Sigmoid colon (tissue), 7 donors: ENCODE measurements at places on chromosomes 3 and 15.

GRCh38 chr15:53114960-53115359 is 324.8 kb upstream of the ONECUT1 start:
- DNase-seq, result no peak
- no peak overlapping the region for H3K27ac ChIP-seq
- H3K36me3 ChIP-seq, result no peaks in the 10 kb centered on the region
- no peak overlapping the region for H3K4me3 ChIP-seq
- H3K27me3 ChIP-seq, result no peaks in the 10 kb centered on the region

DNA sequence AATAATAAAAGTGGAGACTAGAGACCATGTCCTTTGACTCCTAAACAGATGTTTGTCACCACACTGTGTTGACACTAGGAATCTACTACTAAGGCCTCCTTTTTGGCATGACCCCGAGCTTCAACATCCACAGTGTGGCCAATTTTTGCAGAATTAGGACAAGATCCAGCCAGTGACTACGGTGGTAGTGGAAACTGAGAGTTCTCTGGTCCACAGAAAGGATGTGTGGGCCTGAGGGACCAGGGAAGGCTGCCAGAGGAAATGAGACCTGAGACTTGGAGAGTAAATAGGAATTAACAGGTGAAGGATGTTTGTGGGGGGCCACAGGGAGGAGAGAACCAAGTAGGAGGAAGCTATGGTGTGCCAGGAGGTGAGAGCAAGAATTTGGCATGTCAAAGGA is 122.7 kb downstream of the CHCHD6 start:
- H3K4me3 ChIP-seq, result no peak overlapping the region
- no peaks in the 10 kb centered on the region for H3K36me3 ChIP-seq
- DNase-seq, result no peak
- no peak overlapping the region for H3K27ac ChIP-seq
- H3K4me1 ChIP-seq, result no peaks in the 10 kb centered on the region
- no peaks in the 10 kb centered on the region for H3K27me3 ChIP-seq

DNA sequence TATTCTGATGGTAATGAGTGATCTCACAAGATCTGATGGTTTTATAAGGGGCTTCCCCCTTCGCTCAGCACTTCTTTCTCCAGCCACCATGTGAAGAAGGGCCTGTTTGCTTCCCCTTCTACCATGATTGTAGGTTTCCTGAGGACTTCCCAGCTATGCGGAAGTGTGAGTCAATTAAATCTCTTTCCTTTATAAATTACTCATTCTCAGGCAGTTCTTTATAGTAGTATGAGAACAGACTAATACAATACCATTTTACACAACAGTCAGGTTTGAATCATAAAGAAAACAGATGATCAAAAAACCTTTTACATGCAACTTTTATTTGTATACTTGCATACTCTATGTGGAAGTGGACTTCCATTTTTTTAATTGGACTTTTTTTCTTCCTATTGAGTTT is 46.7 kb upstream of the CBLB start:
- no peaks in the 10 kb centered on the region for H3K36me3 ChIP-seq
- DNase-seq, result no peak
- no peak overlapping the region for H3K27ac ChIP-seq

DNA sequence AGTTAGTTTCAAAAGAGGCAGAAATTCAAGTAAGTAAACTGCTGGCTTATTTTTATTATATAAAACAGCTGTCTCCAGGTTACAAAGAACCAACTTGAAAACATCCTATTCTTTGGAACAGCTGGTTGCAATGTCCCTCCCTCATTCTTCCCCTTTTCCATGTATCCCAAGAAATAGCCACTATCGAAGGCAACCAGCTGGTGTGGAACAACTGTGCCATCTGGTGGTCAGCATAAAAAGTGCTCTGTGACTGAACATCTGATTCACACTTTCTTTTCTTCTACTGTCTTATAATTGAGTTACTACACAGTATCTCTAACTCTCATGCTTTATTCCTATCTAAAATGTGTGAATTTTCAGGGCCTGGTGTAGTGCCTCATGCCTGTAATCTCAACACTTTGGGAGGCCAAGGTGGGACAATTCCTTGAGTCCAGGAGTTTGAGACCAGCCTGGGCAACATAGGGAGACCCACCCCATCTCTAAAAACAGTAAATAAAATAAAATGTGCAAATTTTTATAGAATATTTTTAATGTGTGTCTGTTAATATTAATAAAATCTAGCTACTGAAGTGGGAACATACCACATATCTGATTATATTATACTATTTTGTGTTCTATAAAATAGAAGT is 9.6 kb downstream of the OSBPL11 start:
- H3K4me1 ChIP-seq, result peaks cover 24% of the 10 kb centered on the region
- peak; percentile 79 for DNase-seq
- no peak overlapping the region for H3K4me3 ChIP-seq
- peaks cover 21% of the 10 kb centered on the region for H3K36me3 ChIP-seq

DNA sequence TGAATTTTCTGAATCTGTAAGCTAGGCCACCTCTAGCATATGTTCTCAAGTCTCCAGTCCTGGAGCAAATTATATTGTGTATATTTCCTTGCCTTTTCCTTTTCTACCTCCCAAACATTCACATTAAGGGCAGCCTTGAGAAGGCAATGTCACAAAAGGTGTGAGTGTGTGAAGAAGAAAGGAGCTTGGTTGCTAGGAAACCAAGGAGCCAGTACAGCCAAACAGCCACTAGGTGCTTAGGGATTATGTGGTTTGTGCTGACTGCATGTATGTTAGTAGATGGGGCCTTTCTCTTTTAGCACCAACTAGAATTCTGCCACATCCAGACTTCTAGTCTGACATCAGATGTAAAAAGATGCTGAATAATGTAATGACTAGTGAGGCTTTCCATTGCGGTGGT is 118.8 kb upstream of the DAZL start:
- no peaks in the 10 kb centered on the region for H3K4me1 ChIP-seq
- no peak overlapping the region for H3K4me3 ChIP-seq
- H3K27me3 ChIP-seq, result no peaks in the 10 kb centered on the region
- H3K36me3 ChIP-seq, result no peaks in the 10 kb centered on the region
- DNase-seq, result no peak
- no peak overlapping the region for H3K27ac ChIP-seq

GRCh38 chr3:112904786-112905185 is 58.1 kb upstream of the CD200R1L start:
- H3K27ac ChIP-seq, result no peak overlapping the region
- H3K4me3 ChIP-seq, result no peak overlapping the region
- DNase-seq, result no peak
- no peaks in the 10 kb centered on the region for H3K36me3 ChIP-seq
- H3K4me1 ChIP-seq, result no peaks in the 10 kb centered on the region
- H3K27me3 ChIP-seq, result no peaks in the 10 kb centered on the region

DNA sequence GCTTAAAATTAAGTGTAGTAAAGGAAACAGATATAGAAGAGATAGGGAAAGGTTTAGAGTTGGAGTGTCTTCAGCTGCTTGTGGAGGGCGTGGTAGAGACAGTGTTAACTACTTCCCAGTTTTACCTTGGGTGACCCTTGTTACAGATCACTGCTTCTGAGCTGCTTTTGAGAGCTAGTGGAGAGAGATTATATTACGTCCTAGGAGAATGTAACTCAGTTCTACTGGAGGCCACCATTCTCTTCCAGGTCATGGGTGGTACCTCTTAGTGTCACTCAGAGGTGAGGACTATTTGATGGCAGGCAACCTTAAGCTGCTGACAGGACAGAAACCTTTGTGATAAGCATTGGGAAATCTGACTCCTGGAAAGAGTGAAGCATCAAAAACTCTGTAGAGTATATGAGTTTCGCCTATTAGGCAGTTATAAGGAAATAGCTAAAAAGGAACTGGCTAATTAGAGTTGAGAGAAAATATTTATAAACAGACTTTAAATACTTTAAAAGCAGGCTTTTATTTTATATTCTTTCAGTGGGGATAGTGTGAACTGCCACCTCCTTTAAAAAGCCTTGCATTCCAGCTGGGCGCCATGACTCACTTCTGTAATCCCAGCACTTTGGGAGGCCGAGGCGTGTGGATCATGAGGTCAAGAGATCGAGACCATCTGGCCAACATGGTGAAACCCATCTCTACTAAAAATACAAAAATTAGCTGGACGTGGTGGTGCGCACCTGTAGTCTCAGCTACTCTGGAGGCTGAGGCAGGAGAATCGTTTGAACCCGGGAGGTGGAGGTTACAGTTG is 106.5 kb downstream of the ZNF609 start:
- H3K4me3 ChIP-seq, result no peak overlapping the region
- no peak overlapping the region for H3K27ac ChIP-seq
- DNase-seq, result no peak
- peaks cover 25% of the 10 kb centered on the region for H3K4me1 ChIP-seq
- H3K36me3 ChIP-seq, result peaks cover 5% of the 10 kb centered on the region

DNA sequence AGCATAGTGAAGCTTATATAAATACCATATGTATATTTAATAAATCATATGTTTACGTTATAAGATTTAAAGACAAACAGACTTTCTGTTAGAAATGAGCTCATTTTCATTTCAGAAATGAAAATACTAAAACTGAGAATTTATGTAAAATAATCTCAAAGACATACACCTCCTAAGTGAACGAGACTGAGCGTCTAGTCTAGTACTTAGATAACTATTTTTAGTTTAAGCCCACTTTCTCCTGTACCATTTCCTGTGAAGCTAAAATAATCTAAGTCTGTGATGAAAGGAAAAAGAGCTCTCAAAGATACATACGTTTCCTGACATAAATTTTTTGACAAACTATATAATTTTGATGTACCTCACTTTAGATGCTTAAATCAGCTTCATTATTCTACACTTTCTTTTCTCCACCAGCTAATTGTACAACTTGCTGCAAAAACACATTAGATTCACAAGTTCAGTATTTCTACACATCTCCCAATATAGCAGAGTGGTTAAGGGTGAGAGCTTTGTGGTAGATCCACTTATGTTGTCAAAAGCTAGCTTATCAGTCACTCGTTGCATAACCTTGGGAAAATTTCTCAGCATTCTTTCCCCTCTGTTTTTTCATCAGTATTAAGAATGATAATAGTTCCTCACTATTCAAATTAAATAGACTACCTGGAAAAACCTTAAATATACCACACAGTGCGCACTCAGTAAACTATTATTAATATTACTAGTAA is 703.0 kb downstream of the PLOD2 start:
- no peaks in the 10 kb centered on the region for H3K4me1 ChIP-seq
- H3K27me3 ChIP-seq, result no peaks in the 10 kb centered on the region
- no peak overlapping the region for H3K27ac ChIP-seq
- no peak overlapping the region for H3K4me3 ChIP-seq
- no peak for DNase-seq
- no peaks in the 10 kb centered on the region for H3K36me3 ChIP-seq

DNA sequence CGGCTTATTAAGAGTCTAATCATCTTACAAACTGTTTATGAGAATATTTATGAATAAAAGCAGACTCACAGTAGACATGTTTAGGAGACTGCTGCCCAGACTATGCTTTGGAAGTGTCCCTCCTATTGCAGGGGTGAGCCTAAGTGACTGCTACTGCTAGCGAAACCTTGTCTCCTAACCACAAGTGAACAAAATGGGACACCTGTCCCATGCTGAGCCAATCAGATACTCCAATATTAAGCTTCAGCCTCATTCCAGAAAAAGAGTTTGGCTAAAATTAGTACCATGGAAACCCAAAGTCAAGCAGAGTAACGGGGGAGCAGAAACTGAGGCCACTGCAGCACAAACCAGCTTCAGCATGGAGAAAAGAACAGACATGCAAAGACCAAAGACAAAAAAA is 4.6 kb downstream of the DENND6A start:
- peaks cover 55% of the 10 kb centered on the region for H3K4me1 ChIP-seq
- H3K4me3 ChIP-seq, result no peak overlapping the region
- no peaks in the 10 kb centered on the region for H3K27me3 ChIP-seq
- H3K36me3 ChIP-seq, result no peaks in the 10 kb centered on the region

- no peaks in the 10 kb centered on the region for H3K4me1 ChIP-seq
- no peak overlapping the region for H3K27ac ChIP-seq
- no peak overlapping the region for H3K4me3 ChIP-seq
- DNase-seq, result no peak
- no peaks in the 10 kb centered on the region for H3K36me3 ChIP-seq
Measured at GRCh38 chr3:186520957-186521842, 23.0 kb downstream of the CRYGS start.

GRCh38 chr15:93088981-93089726 is at the start of gene RGMA:
TSS of gene RGMA (minus strand) at chr15:93089211. CDS start at chr15:93088932, 279 bp downstream.
- H3K4me1 ChIP-seq, result no peaks in the 10 kb centered on the region
- peak within 1 kb of the TSS; percentile 61 for H3K4me3 ChIP-seq
- H3K27ac ChIP-seq, result peak within 1 kb of the TSS; percentile 85
- peaks cover 5% of the 10 kb centered on the region for H3K27me3 ChIP-seq

DNA sequence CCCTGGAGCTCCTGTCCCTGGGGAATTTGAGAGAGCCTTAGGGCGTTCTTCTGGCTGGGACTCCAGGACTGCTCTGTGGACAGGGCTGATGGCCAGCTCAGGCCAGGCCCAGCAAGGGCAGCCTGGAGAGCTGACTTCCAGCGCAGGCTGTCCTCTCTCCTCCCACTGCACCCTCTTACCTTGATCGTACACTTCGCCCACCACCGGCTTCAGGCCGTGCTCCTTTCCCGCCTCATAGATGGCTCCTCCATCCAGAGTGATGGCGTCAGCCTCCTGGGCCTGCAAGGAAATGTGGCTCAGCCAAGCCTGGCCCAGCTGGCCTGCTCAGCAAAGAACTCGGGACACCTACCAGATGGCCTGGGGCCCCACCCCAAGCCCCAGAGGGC is 3.1 kb downstream of the MELTF start:
- H3K4me3 ChIP-seq, result no peak overlapping the region
- no peak for DNase-seq
- H3K27me3 ChIP-seq, result no peaks in the 10 kb centered on the region
- H3K36me3 ChIP-seq, result no peaks in the 10 kb centered on the region
- peaks cover 15% of the 10 kb centered on the region for H3K4me1 ChIP-seq

- H3K4me1 ChIP-seq, result peaks cover 42% of the 10 kb centered on the region
- no peak overlapping the region for H3K27ac ChIP-seq
- no peak for DNase-seq
- H3K36me3 ChIP-seq, result no peaks in the 10 kb centered on the region
- H3K4me3 ChIP-seq, result no peak overlapping the region
Measured at GRCh38 chr3:172078721-172079120, 39.3 kb downstream of the FNDC3B start.

DNA sequence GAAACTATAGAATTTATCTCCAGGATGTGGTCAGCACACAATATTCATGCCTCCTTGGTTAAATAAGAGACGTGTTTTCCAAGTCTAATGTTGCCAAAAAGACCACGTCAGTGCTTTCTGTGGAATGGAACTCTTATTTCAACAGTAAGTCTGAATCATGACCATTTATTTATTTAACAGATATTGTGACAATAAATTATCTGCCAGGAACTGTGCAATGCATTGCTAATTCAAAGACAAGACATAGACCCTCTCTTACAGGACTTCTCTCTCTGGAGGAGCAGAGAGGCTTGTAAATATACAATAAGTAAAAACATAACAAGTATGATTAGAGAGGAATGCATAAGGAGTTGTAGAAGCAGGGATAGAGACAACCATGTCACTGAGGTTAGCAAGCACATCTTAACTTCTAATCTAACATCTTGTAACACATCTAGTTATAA is 227.5 kb downstream of the DTWD1 start:
- H3K4me1 ChIP-seq, result no peaks in the 10 kb centered on the region
- peak overlapping the region; percentile 20 for H3K27ac ChIP-seq
- no peaks in the 10 kb centered on the region for H3K27me3 ChIP-seq
